WTC11 (cell line): ENCODE measurements at places on chromosomes 5 and 9.
A peak's percentile ranks its signal among the peaks of the same experiment; 100 is the strongest.

DNA sequence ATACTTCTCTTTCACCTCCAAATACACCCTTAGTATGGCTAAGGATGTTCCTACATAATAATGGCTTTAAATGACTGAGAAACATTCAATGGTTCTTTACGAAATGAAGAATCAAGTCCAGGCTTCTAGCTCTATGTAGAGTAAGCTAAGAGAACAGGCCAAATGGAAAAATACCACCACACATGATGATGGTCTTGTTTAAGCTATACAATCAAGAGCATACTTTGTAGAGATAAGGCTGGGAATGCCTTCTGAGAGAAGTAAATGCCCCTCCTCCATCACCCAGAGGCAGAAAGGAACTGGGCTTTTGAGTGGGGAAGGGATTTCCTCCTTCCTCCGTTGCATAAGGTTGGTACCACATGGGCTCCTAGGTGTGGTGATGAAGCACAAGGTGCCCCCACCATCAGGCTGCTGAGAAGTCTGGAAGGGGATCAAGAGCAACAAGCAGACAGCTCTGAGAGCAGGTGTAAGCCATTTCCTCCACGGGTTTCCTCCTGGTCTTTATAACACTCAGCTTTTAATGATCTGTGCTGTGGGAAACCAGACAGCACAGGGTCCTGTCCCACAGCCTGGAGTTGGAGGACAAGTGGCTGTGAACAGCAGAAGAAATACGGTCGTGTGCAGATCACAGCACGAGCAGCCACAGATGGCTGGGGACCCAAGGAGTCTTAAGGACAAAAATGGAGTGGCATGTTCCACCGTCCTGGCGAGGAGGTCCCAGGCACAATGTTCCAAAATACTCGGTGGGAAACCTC is 396.9 kb downstream of the CTNND2 start:
- DNase-seq, result no peak

DNA sequence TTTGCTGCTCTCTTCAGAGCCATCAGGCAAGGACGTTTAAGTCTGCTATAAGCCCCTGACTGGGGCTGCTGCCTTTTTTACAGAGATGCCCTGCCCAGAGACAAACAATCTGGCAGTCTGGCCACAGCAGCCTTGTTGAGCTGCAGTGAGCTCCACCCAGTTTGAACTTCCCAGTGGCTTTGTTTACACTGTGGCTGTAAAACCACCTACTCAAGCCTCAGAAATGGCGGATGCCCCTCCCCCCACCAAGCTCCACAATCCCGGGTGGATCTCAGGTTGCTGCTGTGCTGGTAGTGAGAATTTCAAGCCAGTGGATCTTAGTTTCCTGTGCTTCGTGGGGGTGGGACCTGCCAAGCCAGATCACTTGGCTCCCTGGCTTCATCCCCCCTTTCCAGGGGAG is 59.7 kb upstream of the SNCAIP start:
- DNase-seq, result no peak

- no peak for DNase-seq
Measured at GRCh38 chr5:75018805-75019587, 33.4 kb downstream of the GCNT4 start.

DNA sequence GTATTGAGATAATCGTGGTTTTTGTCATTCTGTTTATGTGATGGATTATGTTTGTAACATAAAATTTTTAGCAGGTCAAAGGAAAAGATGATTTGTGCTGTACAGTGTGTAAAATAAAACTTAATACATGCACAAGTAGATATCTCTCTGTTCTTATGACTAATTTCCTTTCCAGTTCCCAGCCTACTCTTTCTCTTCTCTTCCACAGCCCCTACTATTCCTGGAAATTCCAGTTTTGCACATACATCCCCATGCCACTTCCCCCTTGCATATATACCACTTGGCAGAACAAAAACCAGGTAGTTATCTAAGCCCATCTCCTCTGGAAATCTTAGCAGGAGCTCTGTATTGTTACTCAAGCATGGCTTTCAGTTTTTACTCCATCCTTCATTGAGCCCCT is 20.2 kb downstream of the TEK start:
- no peak for DNase-seq

- DNase-seq, result no peak
Measured at GRCh38 chr9:121288673-121289025, 20.7 kb downstream of the GSN start.

GRCh38 chr5:177124486-177124991 is 9.0 kb upstream of the NSD1 start:
- peak; percentile 55 for DNase-seq

DNA sequence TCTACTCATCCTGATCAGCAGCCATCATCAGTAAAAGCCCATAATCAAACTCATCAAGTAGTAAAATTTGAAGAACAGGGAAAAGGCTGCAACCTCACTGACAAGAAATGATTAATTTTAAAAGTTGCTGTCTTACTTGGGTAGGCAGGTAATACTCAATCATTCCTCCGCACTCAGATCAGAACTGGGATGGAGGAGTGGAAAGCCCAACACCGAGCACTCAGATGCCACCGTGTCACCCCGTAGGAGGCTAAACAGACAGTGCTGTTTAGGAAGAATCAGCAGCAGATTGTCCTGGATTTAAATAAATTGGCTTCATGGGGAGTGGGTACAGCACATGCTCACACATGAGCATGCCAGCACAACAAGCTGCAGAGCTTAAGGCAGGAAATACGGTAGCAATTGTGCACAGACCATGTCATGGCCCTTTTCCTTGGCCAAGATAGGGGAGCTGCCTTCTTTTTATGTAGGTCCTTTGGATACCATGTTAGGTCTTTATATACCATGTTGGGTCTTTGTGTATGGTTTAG is 92.6 kb upstream of the CDH6 start:
- DNase-seq, result no peak

- DNase-seq, result no peak
Measured at GRCh38 chr5:74240783-74241750, 399.5 kb downstream of the ENC1 start.

- DNase-seq, result no peak
Measured at GRCh38 chr5:115544043-115544435, 536 bp downstream of the FEM1C start.

- peak; percentile 56 for DNase-seq
Measured at GRCh38 chr9:135241381-135242048, 154.0 kb downstream of the OLFM1 start.

- DNase-seq, result no peak
Measured at GRCh38 chr9:113315231-113315630, 12.1 kb upstream of the RNF183 start.

DNA sequence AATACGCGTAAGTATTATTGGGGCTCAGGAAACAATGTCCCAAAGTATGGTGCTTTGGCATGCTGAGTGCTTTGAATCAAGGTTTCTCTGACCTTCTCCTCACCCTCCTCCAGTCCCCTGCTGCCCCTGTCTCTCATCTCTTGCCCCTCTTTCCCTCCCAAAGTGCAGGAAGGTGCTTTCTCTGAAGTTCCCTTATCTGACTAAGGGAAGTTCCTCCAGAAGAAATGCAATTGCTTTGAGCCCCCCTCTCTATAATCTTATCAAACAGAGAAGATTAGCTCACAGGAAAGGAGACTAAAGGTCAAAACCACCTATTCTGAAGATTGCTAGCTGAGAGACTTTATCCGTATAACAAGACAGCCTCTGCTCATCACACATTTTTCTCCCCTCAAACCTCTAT is 288.1 kb downstream of the ARL15 start:
- no peak for DNase-seq

GRCh38 chr5:7822449-7822848 is 28.5 kb downstream of the CFAP90 start:
- no peak for DNase-seq

DNA sequence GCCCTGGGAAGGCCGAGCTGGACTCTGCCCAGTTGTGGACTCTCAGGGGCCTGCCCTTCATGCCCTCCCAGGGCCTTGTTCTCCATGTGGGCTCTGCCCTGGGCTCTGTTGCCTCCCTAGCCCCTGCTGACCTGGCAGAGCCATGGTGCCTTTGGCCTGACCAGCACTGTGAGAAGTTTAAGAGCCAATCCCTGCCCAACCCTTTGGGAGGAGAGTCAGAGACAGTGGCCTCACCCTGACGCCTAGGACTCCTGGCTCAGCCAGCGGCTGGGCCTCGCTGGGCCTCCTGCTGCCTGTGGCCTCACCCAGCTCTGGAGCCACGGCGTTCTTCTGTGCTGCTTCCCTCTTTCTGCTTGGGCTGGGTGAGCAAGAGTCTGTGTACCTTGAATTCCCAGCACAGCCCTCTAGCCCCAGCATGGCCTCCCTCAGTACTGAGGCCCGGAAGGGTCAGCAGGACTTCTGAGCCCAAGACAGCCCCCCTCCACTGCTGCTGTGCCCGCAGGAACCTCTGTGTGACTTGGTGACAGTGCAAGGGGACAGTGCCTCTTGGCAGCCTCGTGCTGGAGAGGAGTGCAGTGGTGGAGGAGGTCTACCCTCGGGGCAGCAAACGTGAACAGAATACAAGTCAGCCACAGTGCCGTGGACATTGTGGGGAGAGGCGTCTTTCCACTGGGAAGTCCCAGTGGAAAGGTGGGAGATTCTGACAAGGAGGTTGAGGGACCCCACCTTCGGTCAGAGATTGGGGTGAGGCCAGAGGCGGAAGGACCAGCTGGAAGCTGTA is 97.4 kb downstream of the CACNA1B start:
- no peak for DNase-seq

- no peak for DNase-seq
Measured at GRCh38 chr5:87169300-87169991, 98.2 kb upstream of the RASA1 start.

- no peak for DNase-seq
Measured at GRCh38 chr5:158626718-158627117, 473.0 kb downstream of the EBF1 start.

- no peak for DNase-seq
Measured at GRCh38 chr5:149998281-149998680, 2.2 kb downstream of the TIGD6 start.

- no peak for DNase-seq
Measured at GRCh38 chr5:52880541-52880940, 92.8 kb downstream of the ITGA1 start.

DNA sequence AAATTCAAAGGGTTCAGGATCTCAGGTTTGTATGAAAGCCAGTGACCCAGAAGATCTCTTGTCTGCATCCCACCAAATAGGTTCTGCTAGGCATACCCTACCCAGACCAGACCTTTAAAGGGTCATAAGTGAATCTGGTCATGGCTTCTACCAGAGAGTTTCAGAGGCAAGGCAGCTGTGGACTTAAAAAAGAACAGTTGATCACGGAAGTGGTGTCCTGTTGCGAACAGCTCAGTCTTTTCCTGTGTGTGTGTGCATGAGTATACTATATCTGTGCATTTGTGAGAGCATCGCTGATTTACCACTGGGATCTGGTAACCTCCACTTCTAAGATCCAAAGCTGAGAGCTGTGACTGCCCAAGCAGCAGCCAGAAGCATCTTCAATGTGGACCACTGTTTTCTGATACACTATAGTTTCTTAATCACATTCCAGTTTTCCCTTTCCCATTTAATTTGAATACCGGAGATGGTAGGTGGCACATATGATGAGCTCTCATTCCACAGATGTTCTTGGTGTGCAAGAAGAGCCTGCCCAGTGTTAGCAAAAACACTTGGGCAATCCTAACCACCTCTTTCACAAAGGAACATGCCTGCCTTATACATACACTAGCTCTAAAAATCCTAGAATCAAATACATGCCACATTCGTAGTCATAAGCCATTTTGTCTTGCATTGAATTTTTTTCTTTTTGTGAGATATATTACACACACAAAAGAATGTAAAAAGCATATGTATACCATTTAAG is 36.2 kb upstream of the OR2S2 start:
- DNase-seq, result no peak

GRCh38 chr9:80144856-80145255 is 573.1 kb downstream of the TLE4 start:
- no peak for DNase-seq

DNA sequence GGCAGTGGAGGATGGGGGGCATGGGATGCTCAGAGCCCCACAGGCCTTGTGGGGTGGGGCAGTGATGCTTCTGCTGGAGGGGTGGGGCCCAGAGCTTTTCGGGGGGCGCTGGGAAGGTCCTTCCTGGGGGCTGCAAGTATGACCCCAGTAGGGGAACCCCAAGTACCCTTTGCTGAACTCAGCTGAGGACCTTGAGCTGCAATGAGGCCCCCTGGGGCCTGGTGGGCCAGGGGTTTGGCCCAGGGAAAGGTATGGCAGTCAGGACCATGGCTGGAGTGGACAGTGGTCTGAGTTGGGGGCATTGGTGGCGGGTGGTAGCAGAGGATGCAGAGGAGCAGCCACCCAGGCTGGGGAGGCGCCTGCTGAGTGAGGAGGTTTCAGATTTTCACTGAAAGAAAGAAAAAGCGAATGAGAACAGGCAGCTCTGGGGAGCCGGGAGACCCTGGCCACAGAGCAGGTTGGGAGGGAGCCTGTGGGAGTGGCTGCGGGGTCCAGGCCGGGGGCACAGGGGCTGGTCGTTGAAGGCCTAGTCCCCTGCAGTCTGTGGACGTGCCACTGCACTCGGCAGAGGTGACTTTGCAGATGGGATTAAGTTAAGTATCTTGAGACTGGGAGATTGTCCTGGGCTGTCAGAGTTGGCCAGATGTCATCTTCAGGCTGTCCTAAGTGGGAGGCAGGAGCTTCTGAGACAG is 19.2 kb downstream of the WNK2 start:
- no peak for DNase-seq

DNA sequence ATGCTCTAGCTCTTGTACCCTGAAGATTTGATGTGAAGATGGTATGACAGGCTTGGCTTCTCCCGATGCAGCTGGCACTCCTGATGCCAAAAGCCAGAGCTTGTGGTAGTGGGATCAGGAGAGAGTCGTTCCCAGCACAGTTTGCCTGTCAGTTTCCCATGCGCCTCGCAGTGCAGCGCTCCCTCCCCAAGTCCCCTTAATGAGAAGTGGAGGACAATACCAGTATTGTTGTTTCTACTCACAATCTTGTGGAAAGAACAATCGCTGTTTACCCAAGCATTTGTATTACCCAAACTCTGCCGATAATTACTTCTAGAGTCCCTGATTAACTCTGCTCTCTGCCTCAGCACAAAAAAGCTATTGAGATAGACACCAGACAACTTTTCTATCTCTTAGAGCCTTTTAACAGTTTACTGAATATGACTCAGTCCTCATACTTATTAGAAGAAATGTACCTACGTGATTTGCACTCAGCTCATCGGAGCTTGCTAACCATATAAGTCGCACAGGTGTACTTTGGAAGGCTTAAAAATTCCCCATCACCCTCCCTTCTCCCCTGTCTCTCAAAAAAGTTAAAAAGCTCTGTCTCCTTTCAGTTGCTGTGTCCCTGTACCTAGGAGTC is 283.2 kb upstream of the TMEM161B start:
- DNase-seq, result no peak

GRCh38 chr5:103908336-103909080 is 345.9 kb upstream of the NUDT12 start:
- no peak for DNase-seq

DNA sequence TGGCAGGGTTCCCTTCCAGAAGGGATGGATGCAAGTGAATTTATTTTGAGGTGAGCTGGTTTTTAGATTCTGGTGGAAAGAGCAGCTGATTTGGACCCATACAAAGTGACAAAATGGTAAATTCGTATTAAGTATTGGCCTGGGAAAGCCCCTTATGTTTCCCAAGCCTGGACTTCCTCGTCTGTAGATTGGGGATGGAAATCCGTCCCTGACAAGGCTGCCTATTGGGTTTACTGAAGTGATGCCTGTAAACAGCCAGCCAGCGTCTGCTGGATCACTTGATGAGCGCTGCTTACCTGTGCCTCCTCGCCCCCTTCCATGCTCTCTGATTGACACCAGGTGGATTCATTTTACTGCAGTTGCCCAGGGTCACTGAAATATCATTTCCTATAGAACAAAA is 233.8 kb downstream of the GADD45G start:
- no peak for DNase-seq
